Regular cardiac myocyte (primary cell): ENCODE measurements at places on chromosomes 1 and 21. TPM values are rescaled to one million over a fixed set of nuclear protein-coding genes. Genes with fewer than 3 reads are reported as not detected.

The PADI4 gene
- not detected in 2 replicates for total RNA-seq

The TSNAX gene
- 35.2 and 41.4 TPM in 2 replicates for total RNA-seq

The PARS2 gene
- total RNA-seq = 4.4 and 5.1 TPM in 2 replicates

The GJA5 gene
- 3.7 and 25.7 TPM in 2 replicates for total RNA-seq

The RLF gene
- total RNA-seq = 24.9 and 40.0 TPM in 2 replicates

The OPRD1 gene
- not detected in 2 replicates for total RNA-seq

The TMEM52 gene
- total RNA-seq = 0.19 TPM in 1 of 2 replicates, not detected in the other

The CFHR3 gene
- total RNA-seq = not detected in 2 replicates

The TINAGL1 gene
- 369 and 742 TPM in 2 replicates for total RNA-seq

The PLOD1 gene
- 626 and 996 TPM in 2 replicates for total RNA-seq

The FCAMR gene
- under 0.01 TPM in 1 of 2 replicates, not detected in the other for total RNA-seq

The PM20D1 gene
- total RNA-seq = under 0.01 TPM in 2 replicates

The BNIPL gene
- total RNA-seq = 0.28 and 0.38 TPM in 2 replicates

The ACTN2 gene
- 0.56 and 0.77 TPM in 2 replicates for total RNA-seq

The GNG5 gene
- 11.0 and 16.7 TPM in 2 replicates for total RNA-seq

The HFM1 gene
- total RNA-seq = under 0.01 and 0.28 TPM in 2 replicates

The HENMT1 gene
- 4.2 TPM in 2 replicates for total RNA-seq

The NES gene
- 49.6 and 145 TPM in 2 replicates for total RNA-seq

The C1orf216 gene
- total RNA-seq = 16.1 and 20.7 TPM in 2 replicates

The NFYC gene
- 18.3 and 27.0 TPM in 2 replicates for total RNA-seq
